Ovary (tissue), 10 donors: ENCODE measurements at places on chromosomes 11 and 22. TPM values are rescaled to one million over a fixed set of nuclear protein-coding genes. Genes with fewer than 3 reads are reported as not detected.

The TMEM135 gene
- 24.2 TPM for total RNA-seq

The FREY1 gene
- 0.66 TPM for total RNA-seq

The USP2 gene
- total RNA-seq: 4.0 TPM

The BACE1 gene
- 45.8 TPM for total RNA-seq

The EHF gene
- 8.0 TPM for total RNA-seq

The HEPN1 gene
- total RNA-seq: not detected

The RANGAP1 gene
- 35.1 TPM for total RNA-seq

The FIBIN gene
- total RNA-seq: 12.5 TPM

GRCh38 chr22:28015676-28016601 lies 96.9 kb upstream of the PITPNB start:
- DNase-seq: peak; percentile 25

DNA sequence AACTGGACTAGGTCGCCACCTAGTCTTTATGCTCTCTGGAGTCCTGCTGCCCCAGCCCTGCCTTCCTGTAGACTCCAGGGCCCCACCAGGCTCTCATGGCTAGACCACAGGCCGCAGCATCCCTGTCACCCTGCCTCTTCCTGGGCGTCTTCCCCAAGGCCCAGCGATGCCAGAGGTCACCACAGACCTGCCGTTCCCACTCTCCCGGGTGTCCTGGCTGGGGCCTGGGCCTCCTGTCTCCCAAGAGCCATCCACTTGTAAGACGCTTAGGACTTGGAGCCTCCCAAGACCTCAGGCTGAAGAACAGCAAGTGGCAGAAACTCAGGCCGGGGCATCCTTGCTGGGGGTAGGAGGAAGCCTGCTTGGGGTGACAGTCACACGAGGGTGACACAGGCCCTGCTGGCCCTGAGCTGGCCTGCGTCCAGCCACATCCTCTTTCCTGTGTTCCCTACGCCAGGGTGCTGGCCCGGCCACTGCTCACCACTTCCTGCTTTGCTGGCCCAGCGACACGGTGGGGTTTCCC lies 2.0 kb upstream of the TCIRG1 start:
- DNase-seq: no peak

DNA sequence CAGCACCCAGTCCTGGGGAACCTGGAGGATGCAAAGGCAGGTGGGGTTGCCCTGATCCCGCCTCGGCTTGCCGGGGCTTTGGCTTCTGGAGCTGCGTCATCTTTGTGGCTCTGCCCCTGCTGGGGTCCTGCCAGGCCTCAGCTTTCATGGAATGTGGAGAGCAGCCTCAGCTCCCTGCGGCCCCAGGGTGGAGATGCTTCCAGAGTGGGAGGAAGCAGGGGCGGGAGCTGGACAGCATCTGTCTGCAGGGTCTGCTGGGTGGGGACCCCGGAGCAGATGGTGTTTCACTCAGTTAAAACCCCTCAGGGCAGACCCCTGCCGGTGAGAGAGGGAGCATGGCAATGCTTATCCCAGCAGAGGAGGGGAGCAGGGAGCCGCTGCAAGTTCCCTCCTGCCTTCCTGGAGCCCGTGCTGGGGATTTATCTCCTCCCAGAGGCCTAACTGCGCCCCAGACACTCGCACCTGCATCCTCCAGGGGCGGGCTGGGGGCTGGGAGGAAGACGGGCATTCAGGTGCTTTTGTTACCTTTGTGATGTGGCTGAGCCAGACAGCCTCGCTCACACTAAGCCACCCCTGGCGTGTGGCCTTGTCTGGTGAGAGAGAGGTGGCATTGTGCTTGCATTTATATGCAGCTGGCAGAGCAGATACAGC lies 15.7 kb downstream of the GRIK4 start:
- DNase-seq: peak; percentile 74

- no peak for DNase-seq
These were observed 9.4 kb downstream of the DPP3 start for GRCh38 chr11:66489636-66490035.

- DNase-seq: peak; percentile 33
These were observed 125.8 kb downstream of the MICAL2 start for GRCh38 chr11:12235947-12236743.

DNA sequence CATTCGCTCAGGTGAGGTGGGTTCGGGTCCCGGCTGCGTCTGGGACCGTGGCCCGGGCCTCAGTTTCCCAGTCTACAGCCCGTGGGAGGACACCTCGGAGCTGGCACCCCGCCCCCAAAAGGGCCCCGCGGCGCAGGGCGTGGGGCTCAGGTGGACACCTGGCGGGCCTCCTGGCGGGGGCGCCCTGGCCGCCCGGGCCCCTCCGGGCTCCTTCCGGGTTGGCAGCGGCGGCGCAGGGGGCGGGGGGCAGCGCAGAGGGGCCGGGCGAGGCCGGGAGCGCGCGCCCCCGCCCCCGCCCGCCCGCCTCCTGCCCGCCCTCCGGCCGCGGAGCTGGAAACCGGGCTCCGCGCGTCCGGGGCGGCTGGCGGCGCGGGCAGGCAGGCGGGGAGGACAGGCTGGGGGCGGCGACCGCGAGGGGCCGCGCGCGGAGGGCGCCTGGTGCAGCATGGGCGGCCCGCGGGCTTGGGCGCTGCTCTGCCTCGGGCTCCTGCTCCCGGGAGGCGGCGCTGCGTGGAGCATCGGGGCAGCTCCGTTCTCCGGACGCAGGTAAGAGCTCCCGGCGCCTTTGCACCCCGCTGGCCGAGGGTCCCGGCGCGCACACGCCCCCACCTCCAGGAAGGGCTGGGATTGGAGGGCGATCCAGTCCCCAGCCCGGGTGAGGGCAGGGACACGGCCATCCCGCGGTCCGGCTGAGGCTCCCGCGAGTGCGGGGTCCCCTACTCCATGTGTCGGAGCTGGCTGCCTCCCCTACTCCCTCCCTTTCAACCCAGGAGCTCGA lies at the start of gene EMID1:
TSS of gene EMID1 (plus strand) at position 303 of the 778 bp plus-strand sequence. CDS start at position 446, 143 bp downstream.
- peak; percentile 54 for DNase-seq

DNA sequence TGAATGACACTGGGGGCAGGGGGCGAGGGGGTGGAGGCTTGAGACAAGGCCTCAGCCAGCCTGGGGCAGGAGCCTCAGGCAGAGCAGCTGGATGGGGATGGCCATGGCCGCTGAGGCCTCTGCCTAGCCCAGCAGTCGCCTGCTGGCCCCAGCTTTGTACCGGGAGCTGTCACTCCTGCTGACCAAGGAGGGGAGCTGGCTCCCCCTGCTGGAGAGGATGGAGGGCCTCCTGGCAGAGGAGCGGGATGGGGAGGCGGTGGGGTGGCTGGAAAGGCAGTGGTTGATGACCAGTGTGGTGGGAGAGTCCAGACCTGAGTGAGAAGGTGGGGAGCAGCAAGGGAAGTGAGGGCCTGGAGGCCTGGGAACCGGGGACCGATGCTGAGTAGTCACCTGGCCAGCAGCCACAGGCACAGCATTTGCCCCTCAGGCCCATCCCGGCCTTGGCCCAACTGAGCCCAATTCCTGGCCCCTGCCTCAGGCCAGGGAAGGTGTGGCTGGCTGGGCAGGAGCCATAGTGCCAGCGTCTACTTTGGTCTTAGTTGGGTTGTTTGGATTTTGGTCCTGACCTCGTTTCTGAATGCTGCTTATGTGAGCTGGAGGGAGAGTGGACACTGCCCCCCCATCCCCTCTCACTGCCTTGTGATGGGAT lies 6.0 kb upstream of the SUSD2 start:
- DNase-seq: peak; percentile 87

GRCh38 chr11:63490551-63491239 lies at the start of gene PLAAT5:
Gene PLAAT5, minus strand, starts transcription at chr11:63491167. Its CDS starts 133 bp downstream, at chr11:63491034.
- DNase-seq: peak; percentile 81

GRCh38 chr11:44067266-44067665 lies 1.2 kb downstream of the ACCS start:
- no peak for DNase-seq

GRCh38 chr11:85313741-85314140 lies 313.4 kb downstream of the DLG2 start:
- no peak for DNase-seq

- no peak for DNase-seq
These were observed 13.8 kb downstream of the OLFML1 start for GRCh38 chr11:7499081-7499480.

GRCh38 chr11:77322506-77322905 lies 21.0 kb upstream of the GDPD4 start:
- peak; percentile 38 for DNase-seq

GRCh38 chr11:763549-764321 lies 13.6 kb downstream of the GATD1 start:
- DNase-seq: no peak

- DNase-seq: no peak
These were observed 89.7 kb downstream of the SNX19 start for GRCh38 chr11:130826572-130826971.

DNA sequence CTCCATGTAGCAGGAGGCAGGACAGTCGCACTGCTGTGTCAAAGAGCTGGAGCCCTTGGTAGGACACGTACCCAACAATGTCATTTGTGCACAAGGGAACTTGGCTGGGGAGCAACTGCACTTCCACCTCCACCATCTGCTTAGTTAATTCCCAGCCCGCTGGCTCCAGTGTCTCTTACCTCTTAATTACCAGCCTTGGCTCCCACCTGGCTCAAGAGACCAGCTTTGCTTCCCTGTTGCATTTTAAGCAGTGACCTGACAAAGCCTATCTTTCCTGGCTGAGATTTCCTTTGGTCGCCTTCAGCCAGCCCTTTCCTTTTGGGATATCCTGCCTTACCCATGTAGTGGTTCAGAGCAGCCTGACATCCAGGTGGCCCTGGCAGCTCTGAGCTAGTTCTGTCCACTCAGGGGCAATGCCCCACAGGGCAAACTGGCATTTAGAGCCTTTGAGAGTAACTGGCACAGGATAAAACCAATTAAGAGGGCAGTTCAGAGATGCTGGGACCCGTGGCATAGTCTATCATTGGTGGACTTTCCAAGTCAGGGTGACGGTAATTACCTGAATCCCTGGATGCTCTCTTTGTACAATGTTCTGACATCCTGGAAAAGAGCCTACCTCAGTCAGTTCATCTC lies 212.6 kb upstream of the SORL1-AS1 start:
- DNase-seq: no peak

DNA sequence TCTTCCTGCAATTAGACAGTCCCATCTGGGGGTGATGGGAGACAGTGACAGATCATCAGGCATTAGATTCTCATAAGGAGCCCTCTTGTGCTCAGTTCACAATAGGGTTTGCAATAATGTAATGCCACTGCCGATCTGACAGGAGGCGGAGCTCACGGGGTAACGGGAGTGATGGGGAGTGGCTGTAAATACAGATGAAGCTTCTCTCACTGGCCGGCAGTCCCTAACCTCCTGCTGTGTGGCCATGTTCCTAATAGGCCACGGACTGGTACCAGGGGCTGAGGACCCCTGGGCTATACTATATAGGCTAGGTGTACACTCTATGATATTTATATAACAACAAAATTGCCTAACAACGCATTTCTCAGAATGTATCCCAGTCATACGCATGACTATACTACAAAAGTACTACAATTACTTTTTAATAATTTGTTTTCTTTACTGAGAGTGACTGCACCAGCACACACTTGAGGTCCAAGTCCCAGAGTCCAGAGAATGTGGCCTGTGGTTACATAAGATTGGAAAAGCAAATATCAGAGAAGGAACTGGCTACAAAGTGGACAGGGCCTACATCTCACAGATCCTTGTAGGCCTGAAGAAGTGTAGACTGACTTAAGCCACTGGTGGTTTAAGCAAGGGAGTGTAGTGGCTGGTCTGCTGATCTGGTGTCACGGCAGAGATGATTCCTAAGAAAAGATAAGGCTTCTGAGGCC lies 200.0 kb downstream of the LARGE1 start:
- no peak for DNase-seq

GRCh38 chr22:27512283-27512761 lies 289.2 kb downstream of the MN1 start:
- DNase-seq: peak; percentile 97

GRCh38 chr11:2382129-2382517 lies 5.0 kb downstream of the CD81 start:
- DNase-seq: peak; percentile 8
